Thoracic aorta (tissue), 2 donors: ENCODE measurements at places on chromosomes 6 and 20.

DNA sequence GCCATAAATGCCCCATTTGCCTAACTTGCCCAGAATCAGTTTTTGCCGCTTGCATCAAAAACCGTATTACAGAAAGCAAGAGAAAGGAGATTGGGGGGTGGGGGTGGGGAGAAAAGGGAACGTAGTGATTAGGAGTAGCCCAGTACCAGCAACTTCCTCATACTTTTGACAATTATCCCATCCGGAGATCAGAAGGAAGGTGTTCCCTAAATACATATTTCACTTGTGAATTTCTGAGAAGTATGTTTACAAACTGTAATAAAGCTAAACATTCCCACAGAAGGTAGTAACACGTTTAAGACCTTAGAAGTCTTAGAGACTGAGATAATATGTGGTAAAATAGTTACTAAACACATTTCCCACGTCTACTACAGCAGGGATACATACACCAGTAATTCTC, 14.5 kb downstream of the PREP start:
- DNase-seq: no peak

DNA sequence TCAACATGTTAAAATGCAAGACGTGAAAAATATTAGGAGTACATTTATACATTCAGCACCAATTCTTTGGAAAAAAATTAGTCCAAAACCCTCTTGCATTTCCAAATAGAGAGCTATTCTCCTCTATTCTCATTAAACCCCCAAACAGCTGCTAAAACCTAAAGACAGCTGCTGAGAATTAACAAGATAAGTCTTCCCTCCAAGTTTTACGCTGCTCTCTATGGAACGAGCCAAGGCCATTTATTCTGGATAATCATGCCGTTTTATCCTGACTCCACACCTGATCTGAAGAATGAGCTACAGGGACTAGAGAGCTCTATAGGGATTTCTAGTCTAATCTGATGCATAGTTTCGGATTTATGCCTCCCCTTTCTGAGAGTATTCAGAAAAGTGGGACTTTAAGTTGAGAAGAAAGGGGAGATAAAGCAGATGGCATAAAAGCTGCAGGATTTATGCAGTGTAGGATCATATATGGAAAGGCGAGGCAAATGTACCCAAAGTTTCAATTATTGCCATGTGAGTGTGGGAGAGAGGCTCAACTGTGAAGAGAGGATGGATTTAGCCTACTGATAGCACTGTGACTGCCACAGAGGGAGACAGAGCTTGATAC, 64.7 kb upstream of the HS3ST5 start:
- DNase-seq: no peak

- DNase-seq: no peak
Observed at GRCh38 chr6:157868835-157869234, 45.8 kb downstream of the SNX9 start.

DNA sequence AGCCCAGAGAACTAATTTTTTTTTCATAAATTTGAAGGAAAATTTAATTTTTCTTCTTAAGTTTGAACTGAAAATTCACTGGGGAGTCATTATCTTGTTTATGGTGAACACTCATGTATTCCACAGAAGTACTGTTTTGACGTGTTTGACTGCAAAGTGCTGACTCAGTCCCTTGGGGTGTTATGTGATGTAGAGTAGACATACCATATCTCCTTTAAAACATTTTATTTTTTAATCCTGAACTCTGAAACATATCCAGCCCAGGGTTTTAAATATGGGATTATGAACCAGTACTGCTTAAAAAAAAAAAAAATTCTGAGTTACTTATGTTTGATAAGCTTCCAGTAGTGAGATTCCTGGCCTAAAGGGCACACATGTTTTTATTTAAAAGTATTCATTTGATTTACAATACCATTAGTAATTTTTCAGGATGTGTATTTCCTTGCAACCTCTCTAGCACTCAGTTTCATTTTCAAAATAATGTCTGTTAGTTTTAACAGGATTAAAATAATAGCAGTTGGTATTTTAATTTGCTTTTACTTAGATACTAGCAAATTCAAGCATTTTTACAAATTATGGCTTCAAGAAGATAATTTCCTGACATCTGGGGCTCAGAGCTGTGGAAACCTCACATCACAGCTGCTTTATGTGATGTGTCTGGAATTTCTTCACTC, 81.7 kb upstream of the PDE10A start:
- DNase-seq: no peak

- DNase-seq: no peak
Observed at GRCh38 chr20:22556565-22557056, 27.8 kb downstream of the FOXA2 start.

- DNase-seq: no peak
Observed at GRCh38 chr6:151093706-151094105, 146.1 kb upstream of the AKAP12 start.

GRCh38 chr6:35634316-35634715, 54.4 kb downstream of the FKBP5 start:
- DNase-seq: no peak

- DNase-seq: no peak
Observed at GRCh38 chr20:61770113-61770585, 295.5 kb downstream of the TAF4 start.
